ENCODE measurements at places on chromosomes 16 and 17.

DNA sequence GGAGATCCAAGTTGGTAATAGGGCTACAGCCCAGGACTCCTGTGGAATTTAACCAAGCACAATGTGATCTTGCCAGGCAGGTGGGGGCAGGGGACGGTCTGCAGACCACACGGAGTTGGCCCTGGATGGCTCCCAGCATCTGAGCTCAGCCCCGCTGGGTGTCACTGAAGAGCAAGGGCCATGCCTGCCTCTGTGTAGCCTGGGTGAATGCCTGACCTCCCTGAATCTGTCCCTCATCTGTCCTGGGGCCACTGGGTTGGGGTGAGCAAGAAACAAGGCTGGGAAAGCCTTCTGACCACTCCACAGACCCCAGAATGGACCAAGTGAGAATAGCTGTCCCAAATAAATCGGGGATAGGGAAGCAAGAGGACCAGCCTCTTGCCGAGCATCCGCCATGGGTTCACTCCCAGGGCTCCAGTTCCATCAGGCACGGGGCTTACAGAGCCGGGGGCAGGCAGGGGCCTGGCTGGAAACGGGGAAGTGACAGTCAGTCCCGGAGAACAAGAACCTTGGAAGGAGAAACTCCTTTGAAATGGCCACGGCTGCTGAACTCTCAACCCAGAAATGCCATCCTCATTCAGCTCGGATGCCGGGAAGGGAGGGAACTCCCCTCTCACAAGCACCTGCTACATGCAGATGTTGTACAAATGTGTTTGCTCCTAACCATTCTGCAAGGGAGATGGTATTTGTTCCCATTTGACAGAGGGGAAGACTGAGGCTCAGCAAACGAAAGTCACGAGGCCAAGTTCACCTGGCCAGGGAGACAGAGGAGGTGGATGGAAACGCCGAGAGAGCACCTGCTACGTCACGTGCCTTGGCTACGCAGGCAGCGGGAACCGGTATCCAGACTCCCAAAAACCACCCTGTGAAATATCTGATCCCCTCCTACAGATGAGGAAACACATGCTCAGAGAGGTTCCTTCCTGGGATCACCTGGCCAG, 50.0 kb downstream of the RMI2 start:
- no peak for DNase-seq

DNA sequence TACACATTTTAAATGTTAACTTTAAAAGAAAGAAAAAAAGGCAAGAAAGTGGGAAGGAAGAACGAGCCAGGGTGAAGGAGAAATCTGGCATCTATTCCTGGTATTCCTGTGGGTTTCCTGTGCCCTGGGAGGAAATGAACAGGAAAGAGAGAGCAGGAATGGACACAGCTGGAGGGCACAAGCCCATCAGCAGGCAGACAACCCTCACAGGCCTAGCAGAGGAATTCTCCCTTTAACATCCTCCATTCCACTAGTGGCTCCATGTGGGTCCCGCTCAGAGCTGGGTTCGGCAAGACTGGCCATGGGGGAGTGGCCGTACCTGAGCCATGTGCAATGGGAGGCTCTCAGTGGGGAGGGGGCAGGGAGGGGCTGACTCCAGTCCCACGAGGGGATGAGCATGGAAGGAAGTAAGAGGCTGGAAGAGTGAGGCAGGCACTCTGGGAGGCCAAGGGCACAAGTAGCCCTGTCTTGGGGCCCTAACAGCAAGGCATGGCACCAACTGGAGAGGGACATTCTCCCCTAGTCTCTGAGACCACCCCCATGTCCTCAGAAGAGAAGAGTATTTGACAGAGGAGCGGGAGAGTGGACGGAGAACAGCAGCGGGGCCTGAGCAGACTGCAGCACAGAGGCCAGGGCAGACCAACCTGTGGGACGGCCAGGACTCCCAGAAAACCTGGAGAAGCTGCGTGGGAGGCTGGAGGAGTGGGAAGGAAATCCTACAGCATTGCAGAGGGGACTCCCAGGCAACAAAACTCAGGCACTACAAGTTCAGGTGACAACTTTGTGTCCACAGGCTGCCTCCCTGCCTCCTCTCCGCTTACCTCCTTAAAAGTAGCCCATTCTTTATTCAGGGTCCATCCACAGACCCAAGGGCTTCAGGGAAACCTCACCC, 30.2 kb downstream of the TK2 start:
- no peak for DNase-seq

GRCh38 chr17:9533441-9533840, 42.2 kb downstream of the STX8 start:
- no peak for DNase-seq

GRCh38 chr16:81544700-81545271, 100.2 kb downstream of the CMIP start:
- no peak for DNase-seq

- no peak for DNase-seq
These were observed 3.6 kb downstream of the RSKR start for GRCh38 chr17:28610376-28610775.
